GM03348 (cell line): ENCODE measurements at places on chromosomes 12 and 14.
A peak's percentile ranks its signal among the peaks of the same experiment; 100 is the strongest.

DNA sequence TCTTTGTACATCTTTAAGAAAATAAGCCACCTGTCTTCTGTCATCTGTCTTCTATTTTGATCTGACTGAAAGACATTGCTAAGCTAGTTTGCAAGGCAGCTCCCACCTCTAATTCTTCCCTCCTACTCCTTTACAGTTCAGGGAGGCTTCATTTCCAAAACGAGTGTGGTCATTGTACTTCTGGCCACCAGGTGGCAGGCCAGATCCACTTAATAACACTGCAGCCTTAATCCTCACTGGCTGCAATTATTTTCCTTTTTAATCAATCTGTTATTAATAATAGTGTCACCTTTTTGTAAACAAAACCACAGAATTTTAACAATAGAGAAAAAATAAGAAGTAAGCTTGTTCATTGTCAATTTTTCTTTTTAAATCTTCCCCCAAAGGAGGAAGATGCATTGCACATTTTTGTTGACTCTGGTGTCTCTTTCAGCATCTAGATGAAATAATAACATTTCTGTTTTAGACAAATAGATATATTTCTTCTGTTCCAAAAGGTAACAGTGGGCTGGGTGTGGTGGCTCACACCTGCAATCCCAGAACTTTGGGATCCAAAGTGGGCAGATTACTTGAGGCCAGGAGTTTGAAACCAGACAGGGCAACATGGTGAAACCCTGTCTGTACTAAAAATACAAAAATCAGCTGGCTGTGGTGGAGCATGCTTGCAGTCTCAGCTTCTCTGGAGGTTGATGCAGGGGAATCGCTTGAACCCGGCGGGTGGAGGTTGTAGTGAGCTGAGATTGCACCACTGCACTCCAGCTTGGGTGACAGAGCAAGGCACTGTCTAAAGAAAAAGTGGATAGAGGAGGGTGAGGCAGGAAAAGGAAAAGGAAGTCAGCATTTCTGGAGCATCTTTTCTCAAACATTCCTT, 23.3 kb downstream of the GABARAPL1 start:
- peak; percentile 70 for DNase-seq

- DNase-seq = no peak
Measured at GRCh38 chr12:117120787-117121186, 21.6 kb upstream of the TESC start.

- DNase-seq = no peak
Measured at GRCh38 chr14:73942180-73942579, 7.7 kb downstream of the FAM161B start.

DNA sequence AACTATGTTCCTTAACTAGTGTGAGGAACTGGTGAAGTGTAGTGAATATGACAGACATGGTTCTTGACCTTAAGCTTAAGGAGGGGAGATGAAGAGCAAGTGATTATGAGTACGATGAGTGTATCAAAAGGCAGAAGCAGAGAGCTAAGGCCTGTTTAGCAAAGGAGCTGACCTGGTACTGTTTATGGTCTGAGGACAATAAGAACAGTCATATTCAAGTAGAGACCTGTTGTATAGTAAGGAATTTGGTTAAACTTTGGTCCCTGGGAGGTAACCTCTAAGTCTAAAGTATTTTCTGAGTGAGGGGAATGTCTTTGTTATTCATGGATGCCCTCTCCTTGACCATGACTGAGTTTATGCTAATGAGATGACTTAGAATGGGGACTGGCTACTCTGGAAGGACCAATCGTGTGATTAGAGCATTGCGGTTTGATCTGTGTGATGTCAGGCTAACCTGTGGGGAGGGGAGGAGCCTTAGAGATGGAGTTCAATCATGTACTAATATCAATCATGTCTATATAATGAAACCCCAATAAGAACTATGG, 389.3 kb downstream of the BMP4 start:
- DNase-seq = no peak

DNA sequence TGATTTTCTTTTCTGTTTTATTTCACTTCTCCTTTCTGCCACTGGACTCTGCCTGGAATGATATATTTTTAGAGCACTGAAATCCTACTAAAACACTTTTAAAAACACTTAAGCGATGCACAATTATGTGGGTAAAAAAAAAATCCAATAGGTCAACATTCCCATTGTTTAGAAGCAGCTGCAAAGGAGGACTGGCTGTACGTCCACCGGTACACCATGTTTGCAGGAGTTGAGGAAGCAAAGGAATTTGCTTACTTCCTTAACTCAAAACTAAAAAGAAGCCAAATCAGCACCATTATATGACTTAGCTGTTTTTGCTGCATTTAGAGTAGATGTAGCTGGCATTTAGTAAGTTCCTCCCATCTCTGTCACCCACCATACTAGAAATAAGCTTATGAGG, 186.8 kb upstream of the TMTC1 start:
- DNase-seq = no peak

GRCh38 chr12:122887819-122888212, 8.1 kb downstream of the VPS37B start:
- no peak for DNase-seq

- DNase-seq = no peak
Measured at GRCh38 chr14:74635847-74636246, 23.8 kb upstream of the LTBP2 start.

DNA sequence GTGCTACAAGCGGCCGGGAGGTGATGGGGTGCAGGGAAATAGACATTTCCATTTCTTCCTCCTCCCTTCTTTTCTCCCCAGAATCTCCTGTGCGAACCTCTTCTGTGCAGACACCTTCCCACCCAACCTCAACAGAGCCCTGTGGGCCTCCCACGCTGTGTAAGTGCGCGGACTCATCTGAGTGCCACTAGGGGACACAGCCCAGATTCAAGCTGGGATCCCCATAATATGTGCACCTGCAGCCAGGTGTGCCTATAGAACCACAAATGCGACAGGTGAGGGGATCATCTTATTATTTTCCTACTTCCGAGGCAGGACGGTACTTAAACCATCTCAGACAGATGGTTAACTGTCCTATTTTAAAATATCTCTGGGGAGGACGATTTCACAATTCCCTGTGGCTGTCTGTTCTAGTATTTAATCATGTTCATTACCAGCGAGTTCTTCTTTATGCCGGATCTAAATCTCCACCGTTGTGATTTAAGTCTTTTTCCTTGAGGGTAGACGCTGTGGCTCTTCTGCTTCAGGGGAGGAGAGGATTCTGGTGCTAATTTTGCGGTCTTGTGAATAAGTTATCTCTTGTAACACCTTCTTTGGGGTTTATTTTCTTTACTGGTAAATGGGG, 17.2 kb upstream of the CACNA1C start:
- DNase-seq = peak; percentile 26

- no peak for DNase-seq
Measured at GRCh38 chr12:25681580-25681979, 128.5 kb upstream of the LMNTD1 start.

DNA sequence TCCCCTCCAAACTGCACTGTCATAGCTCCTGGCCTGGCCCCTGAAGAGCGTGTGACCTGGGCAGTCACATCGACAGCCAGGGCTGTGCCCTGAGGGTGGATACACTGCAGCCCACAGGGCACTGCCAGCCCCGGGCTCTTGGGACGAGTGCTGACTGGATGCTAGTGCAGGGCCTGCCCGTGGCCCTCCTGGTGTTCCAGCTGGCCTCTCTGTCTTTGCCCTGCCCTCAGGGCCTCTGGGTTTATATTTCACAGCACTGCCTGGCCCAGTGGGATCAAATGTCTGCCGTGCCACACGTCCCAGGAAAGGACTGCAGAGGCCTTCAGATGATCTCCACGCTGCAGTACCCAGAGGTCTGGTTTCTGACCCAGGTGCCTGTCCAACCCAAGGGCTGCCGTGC, 10.1 kb upstream of the CCDC197 start:
- no peak for DNase-seq

DNA sequence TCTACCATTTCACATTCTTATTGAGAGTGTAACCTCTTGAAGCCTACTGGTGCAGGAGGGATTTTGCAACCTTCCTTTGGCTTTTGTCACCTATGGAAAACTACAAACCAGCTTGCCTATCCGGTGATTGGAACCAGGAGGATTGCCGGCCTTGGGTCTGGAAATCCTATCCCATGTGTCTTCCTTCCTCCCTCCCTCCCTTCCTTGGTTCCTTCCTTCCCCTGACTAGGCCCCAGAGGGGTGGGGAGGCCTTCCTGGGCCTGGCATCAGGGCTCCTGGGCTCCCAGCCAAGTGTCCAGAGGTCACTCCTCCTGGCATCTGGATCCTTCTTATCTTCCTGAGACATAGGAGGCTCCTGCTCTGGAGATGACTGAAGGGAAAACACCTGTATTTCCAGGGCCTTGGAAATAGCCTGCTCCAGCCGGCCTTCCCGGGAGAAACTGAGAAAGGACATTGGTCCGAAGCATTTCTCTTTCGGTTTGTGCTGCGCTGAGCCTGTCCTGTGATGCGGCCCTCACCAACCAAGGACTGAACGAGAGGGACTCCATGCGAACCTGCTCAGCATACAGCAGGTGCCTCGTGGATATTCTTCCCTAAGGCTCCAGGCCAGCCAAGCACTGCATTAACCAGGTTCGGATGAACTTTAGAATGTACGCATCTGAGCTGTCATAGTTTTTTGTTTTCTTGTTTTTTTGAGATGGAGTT, 43.4 kb downstream of the PSMA6 start:
- no peak for DNase-seq

DNA sequence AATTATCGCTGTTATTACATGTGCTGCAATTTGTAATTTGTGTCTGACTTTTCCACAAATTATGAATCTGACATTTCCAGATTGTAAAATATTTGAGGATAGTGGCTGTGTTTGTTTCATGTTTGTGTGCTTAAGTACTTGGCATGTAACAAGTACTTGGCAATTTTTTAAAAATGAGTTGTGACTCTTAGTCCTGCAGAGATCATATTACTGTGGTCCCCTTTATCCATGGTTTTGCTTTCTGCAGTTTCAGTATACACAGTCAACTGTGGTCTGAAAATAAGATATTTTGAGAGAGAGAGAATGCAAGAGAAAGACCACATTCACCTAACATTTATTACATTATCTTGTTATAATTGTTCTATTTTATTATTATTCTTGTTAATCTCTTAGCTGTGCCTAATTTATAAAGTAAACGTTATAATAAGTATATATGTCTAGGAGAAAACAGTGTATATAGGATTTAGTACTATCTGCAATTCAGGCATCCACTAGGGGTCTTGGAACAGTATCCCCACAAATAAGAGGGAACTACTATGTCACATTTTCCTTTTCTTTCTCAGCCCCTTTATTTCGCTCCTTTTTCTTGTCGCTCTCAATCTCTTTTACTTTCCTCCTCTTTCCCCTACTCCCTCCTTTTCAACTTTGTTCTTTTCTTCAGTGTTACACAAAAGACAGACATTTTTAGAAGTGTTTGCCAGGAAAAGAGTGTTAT, 176.1 kb downstream of the FUT8 start:
- DNase-seq = no peak

DNA sequence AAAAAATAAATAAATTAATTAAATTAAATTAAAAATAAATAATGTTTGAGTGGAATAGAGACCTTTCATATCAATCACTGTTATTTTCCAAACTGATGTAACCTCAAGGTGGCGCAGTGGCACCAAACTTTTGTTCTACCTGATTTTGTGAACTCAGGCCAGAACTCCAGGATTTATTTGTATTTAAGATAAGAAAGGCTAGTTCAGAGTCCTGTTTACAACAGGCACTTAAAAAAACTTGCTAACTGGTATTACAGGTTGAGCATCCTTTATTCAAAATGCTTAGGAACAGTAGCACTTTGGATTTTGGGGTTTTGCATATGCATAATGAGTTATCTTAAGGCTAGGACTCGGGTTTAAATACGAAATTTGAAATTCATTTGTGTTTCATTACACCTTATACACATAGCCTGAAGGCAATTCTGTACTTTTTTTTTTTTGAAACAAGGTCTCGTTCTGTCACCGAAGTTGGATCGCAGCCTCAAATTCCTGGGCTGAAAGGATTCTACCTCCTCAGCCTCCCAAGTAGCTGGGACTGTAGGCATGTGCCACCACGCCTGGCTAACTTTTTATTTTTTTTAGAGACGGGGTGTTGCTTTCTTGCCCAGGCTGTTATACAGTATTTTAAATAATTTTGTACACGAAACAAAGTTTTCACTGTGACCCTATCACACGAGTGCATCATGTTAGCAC, 32.4 kb downstream of the YY1 start:
- DNase-seq = no peak

DNA sequence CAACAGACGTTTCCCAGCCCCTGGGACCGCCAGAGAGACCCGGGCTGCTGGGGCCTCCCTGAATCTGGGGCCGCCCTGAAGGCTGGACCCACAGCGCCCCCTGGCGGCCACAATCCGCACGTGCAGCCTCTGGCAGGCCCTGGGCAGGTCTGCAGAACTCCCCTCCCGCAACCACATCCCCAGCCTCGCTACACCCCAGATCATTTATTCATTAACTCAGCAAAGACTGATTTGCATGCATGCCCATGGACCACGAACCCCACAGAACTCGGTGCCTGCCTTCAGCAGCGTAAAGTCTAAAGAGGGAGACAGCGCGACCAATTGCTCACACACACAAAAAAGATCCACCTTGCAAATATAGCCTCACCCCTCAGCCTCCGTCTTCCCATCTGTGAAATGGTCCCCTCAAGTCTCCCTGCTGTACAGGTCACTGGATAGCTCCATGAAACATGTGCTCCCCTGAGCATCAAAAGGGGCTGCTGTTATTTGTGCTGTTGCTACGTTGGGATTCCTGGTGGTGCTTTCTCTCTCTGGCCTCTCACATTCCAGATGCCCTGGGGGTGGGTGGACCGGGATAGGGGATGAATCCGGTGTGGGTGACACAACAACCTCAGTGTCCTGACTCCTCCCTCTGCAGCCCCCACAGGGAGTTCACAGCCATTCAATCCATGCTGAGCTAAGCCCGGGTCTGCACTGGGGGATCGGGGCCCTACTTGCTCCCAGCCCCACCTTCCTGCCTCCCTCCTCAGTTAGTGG, 96.4 kb downstream of the SCARB1 start:
- DNase-seq = peak; percentile 89

DNA sequence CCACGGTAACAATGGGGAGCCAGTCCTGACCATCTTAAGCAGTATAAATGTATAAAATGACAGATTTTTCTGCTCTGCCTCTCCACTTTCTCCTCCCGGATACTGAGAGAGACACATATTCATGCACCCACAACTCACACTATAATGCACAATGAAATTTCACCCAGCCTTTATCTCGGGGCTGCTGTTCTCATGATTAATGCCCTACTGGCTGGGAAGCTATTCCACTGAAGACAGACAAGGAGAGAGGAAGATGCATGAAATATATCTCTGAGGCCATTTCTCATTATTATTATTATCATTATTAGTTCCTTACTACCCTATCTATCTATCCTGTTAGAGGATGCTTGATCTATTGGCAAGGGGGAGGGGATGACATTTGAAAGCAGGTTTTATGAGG, 501.7 kb downstream of the DIO2 start:
- DNase-seq = no peak

DNA sequence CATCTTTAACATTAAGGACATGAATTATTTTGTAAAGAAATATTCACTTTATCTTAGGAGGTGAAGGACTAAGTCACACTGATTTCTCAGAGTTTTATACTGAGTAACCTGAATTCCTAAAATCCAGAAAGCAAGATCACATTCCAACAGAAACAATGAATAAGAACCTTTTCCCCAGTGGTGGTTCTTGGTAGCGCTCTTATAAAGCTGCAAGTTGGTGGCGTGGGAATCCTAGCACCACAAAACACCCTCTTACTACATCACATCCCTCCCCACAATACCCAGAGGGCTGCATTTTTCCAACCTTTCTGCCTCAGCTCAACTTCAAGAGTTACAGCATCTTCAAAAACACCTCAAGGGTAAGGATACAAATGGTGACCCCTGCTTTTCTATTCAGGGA, 44.0 kb upstream of the SMUG1 start:
- peak; percentile 40 for DNase-seq
